ENCODE measurements at places on chromosomes 7 and 10. TPM values are rescaled to one million over a fixed set of nuclear protein-coding genes. Genes with fewer than 3 reads are reported as not detected.

Gene WDR86
- total RNA-seq, result 29.8 TPM

Gene LRRD1
- total RNA-seq, result 0.57 TPM

DNA sequence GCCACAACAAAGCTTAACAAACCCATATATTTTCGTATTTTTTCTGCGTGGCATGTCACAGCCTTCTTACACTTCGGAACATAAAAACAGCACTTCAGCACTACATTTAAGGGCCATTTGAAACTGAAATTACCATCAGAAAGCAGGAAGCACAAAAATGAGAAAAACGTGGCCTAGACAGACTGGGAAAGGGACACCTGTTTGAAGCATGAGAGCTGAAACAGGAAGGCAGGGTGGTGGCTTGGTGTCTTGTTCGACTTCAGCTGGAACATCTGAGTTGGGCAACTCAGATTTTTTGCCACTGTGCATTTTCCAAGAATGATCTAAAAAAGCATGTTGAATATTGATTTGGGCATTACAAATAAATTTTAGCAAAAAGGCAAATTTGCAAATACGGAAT, 243.2 kb downstream of the ELMO1 start:
- no peak overlapping the region for H3K27ac ChIP-seq
- no peak overlapping the region for H3K4me3 ChIP-seq
- H3K36me3 ChIP-seq, result no peaks in the 10 kb centered on the region
- no peak for DNase-seq

GRCh38 chr7:122691569-122692235, 7.2 kb downstream of the RNF133 start:
- no peak for DNase-seq
- H3K27ac ChIP-seq, result no peak overlapping the region
- peaks cover 4% of the 10 kb centered on the region for H3K36me3 ChIP-seq

- H3K27me3 ChIP-seq, result peaks cover 76% of the 10 kb centered on the region
- peaks cover 5% of the 10 kb centered on the region for H3K36me3 ChIP-seq
- DNase-seq, result no peak
- H3K27ac ChIP-seq, result no peak overlapping the region
- peaks cover 34% of the 10 kb centered on the region for H3K4me1 ChIP-seq
These were observed 2.7 kb upstream of the FRAT2 start for GRCh38 chr10:97336942-97337831.

DNA sequence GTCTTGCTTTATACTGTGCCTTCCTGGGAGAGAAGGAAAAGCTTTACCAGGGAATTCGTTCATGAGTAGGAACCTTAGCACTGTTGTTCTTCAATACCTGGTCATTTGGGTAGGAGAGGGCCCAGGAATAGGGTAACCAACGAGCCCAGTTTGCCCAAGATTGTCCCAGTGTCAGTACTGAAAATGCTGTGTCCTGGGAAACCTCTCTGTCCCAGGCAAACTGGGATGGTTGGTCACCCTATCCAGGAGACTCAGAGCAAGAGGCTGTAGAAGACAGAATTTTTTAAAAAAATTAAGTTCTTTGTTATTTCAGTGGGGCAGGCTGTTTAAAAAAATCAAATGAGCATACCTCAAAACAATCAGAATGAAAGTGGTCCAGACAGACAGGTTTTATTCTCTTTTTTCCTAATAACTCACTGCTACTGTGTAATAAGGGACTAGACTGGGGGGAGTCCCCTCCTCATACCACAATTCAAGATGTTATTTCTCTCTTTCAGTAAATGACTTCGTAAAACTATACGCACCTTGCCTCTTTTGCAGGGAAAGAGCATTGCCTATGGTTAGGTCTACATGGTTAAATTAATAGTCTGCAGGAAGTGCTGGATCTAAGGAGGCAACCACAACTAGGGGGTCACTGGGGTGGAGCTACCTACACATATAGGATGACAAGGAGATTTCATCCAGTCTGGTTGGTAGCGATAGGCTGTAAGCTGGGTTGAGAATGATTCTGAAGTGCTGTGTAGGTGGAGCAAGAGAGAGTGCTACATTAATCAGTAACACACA, 41.1 kb upstream of the FAM133B start:
- H3K27me3 ChIP-seq, result no peaks in the 10 kb centered on the region
- no peak overlapping the region for H3K4me3 ChIP-seq
- peaks cover 21% of the 10 kb centered on the region for H3K36me3 ChIP-seq
- no peak overlapping the region for H3K27ac ChIP-seq

GRCh38 chr10:42830237-42830636, 47.6 kb downstream of the BMS1 start:
- no peaks in the 10 kb centered on the region for H3K27me3 ChIP-seq
- H3K4me1 ChIP-seq, result peaks cover 4% of the 10 kb centered on the region
- H3K4me3 ChIP-seq, result no peak overlapping the region
- H3K27ac ChIP-seq, result no peak overlapping the region
- H3K36me3 ChIP-seq, result peaks cover 32% of the 10 kb centered on the region

Gene KCNH2
- 10.7 TPM for total RNA-seq

DNA sequence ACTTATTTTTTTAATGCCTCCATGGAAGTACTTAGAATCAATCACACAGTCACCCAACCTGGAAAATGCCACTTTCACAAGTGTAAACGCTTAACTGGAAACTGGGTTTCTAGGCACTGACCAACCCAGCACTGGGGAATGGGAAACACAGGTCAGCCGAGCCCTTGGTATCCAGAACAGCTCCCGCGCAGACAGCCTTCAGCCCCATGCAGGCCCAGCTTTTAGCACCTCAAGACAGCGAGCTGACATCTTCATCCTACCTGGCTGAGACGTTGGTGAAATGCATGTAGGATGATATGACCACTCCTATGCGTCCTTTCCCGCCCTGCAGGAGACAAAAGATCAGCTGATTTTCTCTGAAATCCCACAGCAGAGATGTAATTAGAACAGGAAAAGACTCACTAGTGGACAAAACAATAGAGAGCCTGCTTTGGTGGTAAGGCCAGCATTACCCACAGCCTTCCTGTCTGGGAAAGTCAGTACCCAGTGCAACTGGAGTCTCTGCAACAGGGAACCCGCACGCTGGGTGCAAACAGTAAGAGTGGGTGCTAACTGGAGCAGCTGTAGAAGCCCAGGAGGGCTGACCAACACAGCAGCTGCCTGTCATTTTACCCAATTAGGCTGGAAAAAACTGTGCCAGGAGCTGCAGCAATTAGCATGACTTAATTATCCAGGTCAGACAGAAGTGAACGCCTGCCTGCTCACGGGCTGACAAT, 153.7 kb downstream of the TNS3 start:
- DNase-seq, result no peak
- H3K27me3 ChIP-seq, result no peaks in the 10 kb centered on the region
- H3K4me3 ChIP-seq, result no peak overlapping the region
- H3K36me3 ChIP-seq, result peaks cover 2% of the 10 kb centered on the region

DNA sequence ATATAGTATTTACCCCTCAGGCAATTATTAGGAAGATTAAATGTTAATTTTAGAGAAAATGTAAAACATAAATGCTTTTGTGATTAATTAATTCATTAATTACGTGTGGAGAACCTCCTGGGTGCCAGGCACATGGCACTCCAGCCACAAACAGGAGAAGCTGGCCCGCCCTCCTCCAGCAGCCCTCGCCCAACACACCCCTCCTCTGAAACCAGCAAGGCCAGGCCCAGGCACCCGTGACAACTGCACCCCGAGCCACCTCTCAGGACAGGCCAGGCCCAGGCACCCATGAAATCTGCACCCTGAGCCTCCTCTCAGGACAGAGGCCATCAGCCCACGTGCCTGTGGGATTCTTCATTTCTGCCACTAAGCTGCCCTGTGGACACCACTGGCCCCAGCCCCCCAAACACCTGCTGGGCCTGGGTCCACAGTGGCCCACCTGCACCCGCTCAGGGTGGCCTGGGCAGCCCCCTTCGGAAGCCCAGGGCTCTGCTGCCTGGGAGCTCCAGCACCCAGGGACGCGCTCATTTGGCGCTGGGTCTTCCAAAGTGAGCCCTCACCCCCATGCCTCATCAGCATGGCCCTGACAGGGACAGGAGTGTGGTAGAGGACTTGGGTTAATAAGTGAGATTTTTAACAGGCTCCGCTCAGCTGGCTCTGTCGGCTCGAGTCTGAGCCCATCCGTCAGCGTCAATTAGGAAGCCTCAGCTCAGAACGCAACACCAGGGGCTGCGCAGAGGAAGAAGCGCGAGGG, 482.1 kb downstream of the DNAJB6 start:
- no peaks in the 10 kb centered on the region for H3K36me3 ChIP-seq
- H3K4me3 ChIP-seq, result no peak overlapping the region
- H3K4me1 ChIP-seq, result peaks cover 29% of the 10 kb centered on the region
- H3K27me3 ChIP-seq, result no peaks in the 10 kb centered on the region
- no peak for DNase-seq

Gene KMT2E
- 79.6 TPM for total RNA-seq

- H3K36me3 ChIP-seq, result peaks cover 7% of the 10 kb centered on the region
- peak within 1 kb of the TSS; percentile 99 for H3K27ac ChIP-seq
- peak; percentile 61 for DNase-seq
- peaks cover 2% of the 10 kb centered on the region for H3K27me3 ChIP-seq
- H3K4me1 ChIP-seq, result peaks cover 37% of the 10 kb centered on the region
These were observed at the start of gene DOCK1 for GRCh38 chr10:126904818-126905701. Gene DOCK1 (plus strand): TSS chr10:126905428. CDS start chr10:126905518, 90 bp downstream.

GRCh38 chr7:121023683-121024511, 35.4 kb downstream of the CPED1 start:
- H3K4me3 ChIP-seq, result peak overlapping the region; percentile 43
- DNase-seq, result no peak
- peak overlapping the region; percentile 44 for H3K27ac ChIP-seq
- H3K27me3 ChIP-seq, result no peaks in the 10 kb centered on the region
- no peaks in the 10 kb centered on the region for H3K36me3 ChIP-seq

DNA sequence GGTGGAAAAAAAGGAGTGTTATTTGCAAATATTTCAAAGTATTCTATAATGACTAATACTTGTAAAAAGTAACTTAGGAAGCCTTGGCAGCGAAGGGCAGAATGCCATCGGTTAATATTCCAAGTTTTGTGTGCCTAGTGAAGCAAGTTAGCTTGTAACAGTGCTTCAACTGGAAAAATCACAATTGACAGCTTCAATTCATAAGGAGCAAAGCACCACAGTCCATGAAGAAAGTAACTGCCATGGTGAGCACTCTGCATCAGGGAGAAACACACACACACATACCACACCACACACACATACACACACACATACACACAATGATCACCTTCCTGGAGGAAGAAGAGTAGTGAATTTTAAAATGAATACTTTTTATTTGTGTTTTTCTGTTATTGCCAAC, 298.3 kb downstream of the CNTNAP2 start:
- H3K27ac ChIP-seq, result no peak overlapping the region
- no peaks in the 10 kb centered on the region for H3K36me3 ChIP-seq
- no peak overlapping the region for H3K4me3 ChIP-seq

DNA sequence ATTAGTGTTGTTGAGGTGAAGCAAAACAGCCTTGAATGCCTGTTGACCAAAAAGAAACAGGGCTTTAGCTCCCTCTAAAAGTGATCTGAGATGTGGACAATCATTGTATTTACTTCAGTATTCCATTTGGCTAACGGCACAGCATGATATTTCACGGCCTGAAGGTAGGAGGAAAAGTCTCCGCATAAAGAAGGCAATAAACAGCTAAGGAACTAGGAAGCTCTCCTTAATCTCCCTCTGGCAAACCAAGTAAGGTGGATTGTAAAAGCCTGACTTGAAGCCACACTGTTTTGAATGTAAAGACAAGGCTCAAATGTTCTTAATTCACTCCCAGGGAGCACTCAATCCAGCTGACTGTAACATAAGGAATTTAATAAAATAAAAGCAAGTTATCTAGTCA, 160.0 kb upstream of the ZNF804B start:
- H3K4me1 ChIP-seq, result peaks cover 4% of the 10 kb centered on the region
- no peaks in the 10 kb centered on the region for H3K27me3 ChIP-seq
- DNase-seq, result no peak
- no peak overlapping the region for H3K4me3 ChIP-seq

Gene UBE2D4
- total RNA-seq, result 15.6 TPM

DNA sequence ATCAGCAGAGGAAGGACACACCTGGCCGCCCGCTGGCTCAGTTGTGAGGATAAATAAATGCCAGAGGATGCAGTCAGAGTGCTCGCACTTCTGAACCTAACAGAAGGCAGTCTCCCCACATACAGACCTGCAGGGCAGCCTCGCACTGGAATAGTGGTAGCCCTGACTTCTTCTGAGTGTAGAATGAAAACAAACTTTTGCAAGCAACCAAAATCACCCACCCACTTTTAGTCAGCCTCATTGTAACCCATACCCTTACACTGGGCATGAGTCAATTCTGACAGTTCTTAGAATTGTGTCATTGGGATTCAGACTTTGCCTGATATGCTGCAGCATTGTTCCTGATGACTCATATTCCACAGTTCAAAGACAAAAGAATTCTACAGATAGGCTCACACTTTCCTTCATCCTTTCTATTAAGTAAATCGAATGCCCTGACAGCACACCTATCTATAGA, 167.0 kb upstream of the CDK1 start:
- DNase-seq, result no peak
- H3K36me3 ChIP-seq, result no peaks in the 10 kb centered on the region
- H3K4me1 ChIP-seq, result no peaks in the 10 kb centered on the region
- no peak overlapping the region for H3K4me3 ChIP-seq
- no peak overlapping the region for H3K27ac ChIP-seq

GRCh38 chr10:29343607-29344038, 54.8 kb downstream of the LYZL1 start:
- H3K36me3 ChIP-seq, result peaks cover 14% of the 10 kb centered on the region
- no peaks in the 10 kb centered on the region for H3K27me3 ChIP-seq
- peak overlapping the region; percentile 85 for H3K27ac ChIP-seq
- no peak for DNase-seq

GRCh38 chr10:132470410-132471124, 67.0 kb upstream of the INPP5A start:
- H3K4me3 ChIP-seq, result no peak overlapping the region
- H3K27ac ChIP-seq, result no peak overlapping the region
- no peaks in the 10 kb centered on the region for H3K27me3 ChIP-seq
- H3K36me3 ChIP-seq, result no peaks in the 10 kb centered on the region
- DNase-seq, result no peak

Gene ERVW-1
- total RNA-seq, result not detected

DNA sequence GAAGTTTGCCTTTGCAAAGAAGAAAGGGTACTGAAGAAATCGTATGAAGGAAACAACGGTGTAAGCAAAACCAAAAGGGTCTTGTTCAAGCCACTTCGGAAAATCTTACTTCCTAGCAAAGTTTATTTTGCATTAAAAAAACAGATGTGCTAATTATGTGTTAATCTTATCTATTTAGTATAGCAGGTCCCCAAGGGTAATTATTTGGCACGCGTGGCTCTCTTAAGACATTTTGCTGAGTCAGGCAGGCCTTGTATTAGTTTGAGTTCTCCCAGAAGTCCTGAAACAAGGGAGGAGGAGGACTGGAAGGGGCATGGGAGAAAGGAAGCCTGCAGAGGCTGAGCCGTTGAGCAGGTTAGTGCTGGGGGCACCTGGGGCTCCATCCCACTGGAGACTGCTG, 44.9 kb downstream of the TMEM178B start:
- peaks cover 3% of the 10 kb centered on the region for H3K36me3 ChIP-seq
- H3K4me1 ChIP-seq, result peaks cover 39% of the 10 kb centered on the region
- DNase-seq, result no peak
- H3K27ac ChIP-seq, result no peak overlapping the region
- H3K4me3 ChIP-seq, result no peak overlapping the region

Gene SPDYE16
- total RNA-seq, result 0.35 TPM

Gene UPK3BL2
- 8.6 TPM for total RNA-seq

DNA sequence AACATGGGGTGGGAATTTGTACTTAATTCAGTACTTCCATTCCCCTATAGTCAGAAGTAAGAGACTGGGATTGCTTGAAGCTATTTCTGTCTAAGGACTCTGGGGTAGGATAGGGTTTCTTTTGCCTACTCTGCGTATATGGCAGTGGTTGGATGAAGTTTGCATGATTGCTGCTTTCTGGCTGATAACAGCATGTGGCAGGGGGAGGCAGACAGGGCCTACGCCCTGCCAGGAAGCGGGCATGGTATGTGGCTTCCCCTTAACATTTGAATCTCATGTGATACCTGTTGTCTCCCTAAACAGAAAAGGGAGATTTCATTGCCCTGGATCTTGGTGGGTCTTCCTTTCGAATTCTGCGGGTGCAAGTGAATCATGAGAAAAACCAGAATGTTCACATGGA, 57.1 kb downstream of the TACR2 start:
- no peaks in the 10 kb centered on the region for H3K36me3 ChIP-seq
- peak overlapping the region; percentile 6 for H3K27ac ChIP-seq
- H3K4me1 ChIP-seq, result peaks cover 17% of the 10 kb centered on the region
